Naive thymus-derived CD4-positive, alpha-beta T cell (primary cell): ENCODE measurements at places on chromosomes 5 and 9. TPM values are rescaled to one million over a fixed set of nuclear protein-coding genes. Genes with fewer than 3 reads are reported as not detected.

- no peak overlapping the region for H3K27ac ChIP-seq
- H3K27me3 ChIP-seq = no peaks in the 10 kb centered on the region
- H3K36me3 ChIP-seq = no peaks in the 10 kb centered on the region
- H3K4me3 ChIP-seq = no peak overlapping the region
- H3K4me1 ChIP-seq = peaks cover 3% of the 10 kb centered on the region
- DNase-seq = no peak
Observed at GRCh38 chr5:132056610-132057497, 3.6 kb upstream of the IL3 start.

- DNase-seq = peak; percentile 91
- H3K27ac ChIP-seq = peak overlapping the region; percentile 80
- H3K4me3 ChIP-seq = peak overlapping the region; percentile 65
- H3K27me3 ChIP-seq = no peaks in the 10 kb centered on the region
- peaks cover 20% of the 10 kb centered on the region for H3K36me3 ChIP-seq
Observed at GRCh38 chr9:136539427-136540421, 6.1 kb downstream of the NOTCH1 start.

GRCh38 chr9:109861918-109862317 lies 81.9 kb downstream of the PALM2AKAP2 start:
- no peak for DNase-seq
- H3K27ac ChIP-seq = no peak overlapping the region
- H3K4me1 ChIP-seq = no peaks in the 10 kb centered on the region
- no peaks in the 10 kb centered on the region for H3K36me3 ChIP-seq

CDC20B gene
- 0.28 and 0.44 TPM in 2 replicates for total RNA-seq

CARD19 gene
- 90.0 TPM for total RNA-seq

ANKRD55 gene
- 14.1 TPM for total RNA-seq

CEL gene
- 0.40 TPM for total RNA-seq
